ENCODE measurements at places on chromosomes 2 and 18. TPM values are rescaled to one million over a fixed set of nuclear protein-coding genes. Genes with fewer than 3 reads are reported as not detected.

Gene DLX1
- total RNA-seq, result 10.2 TPM

Gene RELCH
- total RNA-seq, result 13.7 TPM

Gene PSD4
- 5.1 TPM for total RNA-seq

Gene CABYR
- total RNA-seq, result 4.1 TPM

Gene ARL5A
- 41.8 TPM for total RNA-seq

Gene SAG
- total RNA-seq, result not detected

Gene SP5
- not detected for total RNA-seq

Gene IL1B
- total RNA-seq, result 11.6 TPM

Gene RSAD2
- 0.21 TPM for total RNA-seq

Gene LHCGR
- not detected for total RNA-seq

Gene DYNAP
- not detected for total RNA-seq

Gene EVX2
- total RNA-seq, result 0.05 TPM

Gene CCBE1
- 10.1 TPM for total RNA-seq

Gene UNC80
- 0.32 TPM for total RNA-seq

Gene DOK6
- total RNA-seq, result 2.3 TPM

Gene LAPTM4A
- total RNA-seq, result 24.6 TPM

Gene CFC1
- total RNA-seq, result not detected

Gene MYO3B
- total RNA-seq, result not detected

Gene UGT1A10
- total RNA-seq, result not detected

Gene PUS10
- 2.1 TPM for total RNA-seq

Gene ZNF516
- 12.5 TPM for total RNA-seq

Gene PLGLB2
- 0.30 TPM for total RNA-seq

Gene LRRC30
- not detected for total RNA-seq

Gene EFHD1
- not detected for total RNA-seq

Gene CTDP1
- total RNA-seq, result 13.9 TPM

Gene UGT1A5
- total RNA-seq, result not detected

Gene RAX
- not detected for total RNA-seq

Gene ITGA4
- 30.0 TPM for total RNA-seq

Gene RIT2
- not detected for total RNA-seq

Gene NGEF
- 4.6 TPM for total RNA-seq

Gene PMS1
- 15.5 TPM for total RNA-seq

Gene SPC25
- total RNA-seq, result 9.7 TPM

Gene LBH
- total RNA-seq, result 1.8 TPM

Gene MARCO
- total RNA-seq, result not detected

Gene FAM228A
- total RNA-seq, result not detected

Gene GKN1
- not detected for total RNA-seq

Gene DSEL
- total RNA-seq, result 2.2 TPM

Gene PCARE
- not detected for total RNA-seq

Gene RNU2-63P
- total RNA-seq, result not detected

Gene SLC40A1
- not detected for total RNA-seq

Gene KIF1A
- total RNA-seq, result 5.6 TPM

Gene MROH2A
- not detected for total RNA-seq

Gene MYO5B
- 4.7 TPM for total RNA-seq

Gene CCDC121
- total RNA-seq, result 1.8 TPM

Gene ACVR1C
- 0.05 TPM for total RNA-seq

Gene CAPN14
- 0.98 TPM for total RNA-seq

Gene IL36A
- not detected for total RNA-seq

Gene HOXD3
- 0.90 TPM for total RNA-seq

Gene KCNK3
- 0.60 TPM for total RNA-seq

Gene TPGS2
- total RNA-seq, result 55.4 TPM

Gene VWC2L
- total RNA-seq, result not detected

Gene ZSWIM2
- not detected for total RNA-seq

Gene CYRIA
- 0.53 TPM for total RNA-seq

Gene RASGRP3
- total RNA-seq, result 0.45 TPM
